ENCODE measurements at places on chromosomes 7 and 10.

DNA sequence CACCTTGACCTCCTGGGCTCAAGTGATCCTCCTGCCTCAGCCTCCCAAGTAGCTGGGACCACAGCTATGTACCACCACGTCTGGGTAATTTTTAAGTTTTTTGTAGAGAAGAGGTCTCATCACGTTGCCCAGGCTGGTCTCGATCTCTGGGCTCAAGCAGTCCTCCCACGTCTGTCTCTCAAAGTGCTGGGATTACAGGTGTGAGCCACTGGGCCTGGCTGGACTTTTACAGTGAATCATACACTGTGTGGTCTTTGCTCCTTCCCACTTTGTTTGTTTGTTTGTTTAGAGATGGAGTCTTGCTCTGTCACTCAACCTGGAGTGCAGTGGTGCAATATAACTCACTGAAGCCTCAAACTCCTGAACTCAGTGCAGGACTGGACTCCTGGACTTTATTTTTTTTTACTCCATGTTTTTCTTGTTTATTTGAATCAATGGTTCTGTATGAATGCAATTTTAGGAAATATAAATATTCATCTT lies 12.5 kb downstream of the PPIA start:
- no peaks in the 10 kb centered on the region for H3K4me1 ChIP-seq
- H3K27me3 ChIP-seq = no peaks in the 10 kb centered on the region
- no peaks in the 10 kb centered on the region for H3K36me3 ChIP-seq
- H3K4me3 ChIP-seq = no peak overlapping the region

DNA sequence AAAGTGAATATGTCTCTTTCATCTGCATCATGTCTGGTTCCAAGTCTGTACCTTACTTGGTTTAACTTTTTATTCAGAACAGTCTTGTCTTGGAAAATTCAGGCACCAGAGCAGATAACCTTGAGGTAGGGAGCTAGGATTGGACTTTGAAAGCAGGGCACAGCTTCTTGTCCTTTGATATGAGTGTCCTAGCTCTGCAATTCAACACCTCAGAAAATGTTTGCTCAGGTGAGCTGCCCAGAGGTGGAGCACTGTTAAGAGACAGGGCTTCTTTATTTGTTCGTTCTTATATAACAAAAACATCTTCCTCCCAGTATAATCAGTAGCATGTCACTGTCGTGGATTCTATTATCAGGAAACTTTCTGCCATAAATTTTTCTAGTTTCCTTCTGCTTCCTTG lies 118.3 kb downstream of the LRRC4 start:
- no peak for ATAC-seq
- no peaks in the 10 kb centered on the region for H3K27me3 ChIP-seq
- H3K4me1 ChIP-seq = peaks cover 11% of the 10 kb centered on the region
- no peak overlapping the region for H3K4me3 ChIP-seq

DNA sequence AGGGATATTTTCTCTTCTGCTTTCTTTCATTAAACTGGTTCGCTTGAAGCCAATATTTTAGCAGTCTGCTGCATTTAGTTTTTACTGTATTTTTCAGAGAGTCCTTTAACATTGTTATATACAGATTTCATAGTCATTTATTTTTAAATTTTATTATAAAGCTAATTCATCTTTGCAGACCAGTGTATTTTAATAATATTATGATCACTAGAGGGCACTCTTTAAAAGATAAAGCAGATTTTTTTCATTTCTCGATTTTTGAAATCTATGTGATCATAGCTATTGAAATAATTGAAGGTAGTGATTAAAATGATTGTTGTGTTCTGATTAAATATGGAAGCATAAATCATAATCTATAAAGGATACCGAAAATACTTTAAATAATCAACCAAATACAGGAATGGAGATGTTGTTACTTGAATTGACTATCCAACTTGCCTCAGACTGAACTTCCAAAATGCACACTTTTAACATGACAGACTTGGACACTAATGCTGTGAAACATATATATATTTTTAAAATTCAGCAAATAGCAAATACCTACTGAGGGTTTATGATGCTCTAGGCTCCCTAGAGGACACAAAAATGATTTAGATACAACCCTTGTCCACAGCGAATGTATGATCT lies 35.2 kb downstream of the ST7 start:
- H3K4me1 ChIP-seq = peaks cover 11% of the 10 kb centered on the region
- H3K4me3 ChIP-seq = no peak overlapping the region
- H3K27me3 ChIP-seq = no peaks in the 10 kb centered on the region
- no peaks in the 10 kb centered on the region for H3K36me3 ChIP-seq
- no peak for ATAC-seq

DNA sequence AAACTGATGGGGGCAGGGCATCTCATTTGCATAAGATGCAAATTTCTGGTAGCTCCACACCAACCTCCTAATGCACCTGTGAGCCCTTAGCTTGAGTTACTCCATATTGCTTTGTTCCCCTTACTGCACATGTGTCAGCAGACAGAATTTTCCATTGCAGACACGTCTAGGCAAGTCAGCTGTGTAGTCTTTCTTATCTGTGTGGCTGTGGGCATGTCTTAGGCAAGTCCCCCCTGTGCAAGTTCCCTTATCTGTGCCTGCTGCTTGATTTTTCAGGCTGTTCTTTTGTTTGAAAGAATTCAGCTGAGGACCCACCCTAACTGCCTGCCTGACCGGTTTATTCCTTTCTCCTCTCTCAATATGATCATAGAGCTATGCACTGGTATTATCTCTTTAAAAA lies 28.5 kb upstream of the TRIM24 start:
- ATAC-seq = no peak
- H3K27me3 ChIP-seq = no peaks in the 10 kb centered on the region
- no peaks in the 10 kb centered on the region for H3K36me3 ChIP-seq
- no peaks in the 10 kb centered on the region for H3K4me1 ChIP-seq
- no peak overlapping the region for H3K27ac ChIP-seq
- no peak overlapping the region for H3K4me3 ChIP-seq

- no peak for ATAC-seq
- H3K27me3 ChIP-seq = no peaks in the 10 kb centered on the region
- H3K36me3 ChIP-seq = no peaks in the 10 kb centered on the region
- no peak overlapping the region for H3K27ac ChIP-seq
Measured at GRCh38 chr10:68049289-68050078, 25.6 kb downstream of the HERC4 start.

DNA sequence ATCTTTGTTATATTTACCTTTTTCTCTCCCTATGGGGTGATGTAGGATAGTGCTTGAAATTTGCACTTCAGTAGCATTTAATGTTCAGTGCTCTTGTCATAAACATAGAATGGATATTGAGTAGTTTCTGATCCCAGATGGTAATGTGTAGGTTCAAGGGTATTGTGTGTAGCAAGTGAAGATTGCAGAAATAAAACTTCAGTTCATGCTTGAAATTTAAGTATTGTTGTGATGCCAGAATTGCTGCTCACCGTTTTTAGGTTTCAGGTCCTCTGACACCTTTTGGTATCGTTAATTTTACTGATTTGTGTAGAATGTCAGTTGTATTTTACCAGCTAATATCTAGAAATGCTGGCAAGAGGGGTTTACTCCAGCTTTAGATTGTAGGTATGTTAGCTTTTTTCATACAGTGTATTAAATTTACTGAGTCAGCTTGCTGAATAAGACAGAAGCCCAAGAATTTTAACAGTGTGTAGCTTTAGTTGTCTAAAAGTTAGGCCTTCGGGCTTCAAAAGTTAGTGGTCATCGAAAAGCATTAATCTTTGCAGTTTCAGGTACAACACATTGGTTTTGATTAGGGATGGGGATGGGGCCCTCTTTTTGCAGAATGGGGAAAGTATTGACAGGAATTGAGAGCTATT lies 1.9 kb downstream of the PTEN start:
- peak overlapping the region; percentile 68 for H3K27ac ChIP-seq
- H3K36me3 ChIP-seq = no peaks in the 10 kb centered on the region
- ATAC-seq = no peak
- H3K4me1 ChIP-seq = no peaks in the 10 kb centered on the region

Measured in gastroesophageal sphincter (tissue), 4 donors.